ENCODE measurements at places on chromosomes 5 and 9.
A peak's percentile ranks its signal among the peaks of the same experiment; 100 is the strongest.

DNA sequence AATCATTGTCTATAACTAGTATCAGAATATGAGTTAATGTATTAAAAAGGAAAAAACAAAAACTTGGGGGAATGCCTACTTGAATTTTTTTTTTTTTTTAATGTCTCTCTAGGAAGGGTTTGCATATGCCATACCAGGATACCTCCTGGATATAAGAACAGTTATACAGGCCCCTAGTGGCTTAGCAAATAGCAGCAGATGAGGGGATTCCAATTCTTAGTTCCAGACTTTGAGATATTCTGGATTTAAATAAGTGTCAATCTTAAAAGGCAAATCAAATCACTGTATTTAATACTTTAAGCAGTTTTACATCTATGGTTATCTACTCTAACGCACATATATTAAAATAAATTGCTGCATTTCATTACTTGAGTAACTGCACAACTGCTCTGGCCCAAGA lies 1055.5 kb upstream of the DMAC1 start:
- DNase-seq = no peak

GRCh38 chr9:136075881-136076678 lies 19.0 kb downstream of the NACC2 start:
- no peak for DNase-seq

DNA sequence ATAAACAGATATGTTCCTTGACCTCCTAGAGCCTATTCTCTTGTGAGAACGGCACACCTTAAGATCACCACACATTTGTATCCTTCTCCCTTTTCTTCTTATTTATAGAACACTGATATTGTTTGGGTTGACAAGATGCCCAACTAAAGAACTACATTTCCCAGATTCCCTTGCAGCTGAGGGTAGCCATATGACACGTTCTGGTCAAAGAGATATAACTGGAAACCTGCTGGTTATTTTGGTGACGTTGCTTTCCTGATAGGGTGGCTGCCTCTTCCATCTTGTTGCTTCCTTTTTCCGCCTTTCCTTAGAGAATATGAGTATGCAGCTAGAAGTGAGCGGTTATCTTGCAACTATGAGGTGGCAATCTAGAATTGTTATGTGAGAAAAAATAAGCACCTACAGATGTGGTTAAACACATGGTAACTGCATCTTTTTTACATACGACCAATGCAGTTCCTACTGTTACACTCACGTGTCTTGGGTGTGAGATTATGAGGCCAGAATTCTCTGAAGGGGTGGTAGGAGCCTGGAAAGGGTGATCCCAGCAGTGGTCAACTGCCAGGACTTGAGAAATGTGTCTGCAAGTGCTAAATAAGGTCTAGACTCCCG lies 72.9 kb downstream of the SEC61B start:
- peak; percentile 27 for DNase-seq

DNA sequence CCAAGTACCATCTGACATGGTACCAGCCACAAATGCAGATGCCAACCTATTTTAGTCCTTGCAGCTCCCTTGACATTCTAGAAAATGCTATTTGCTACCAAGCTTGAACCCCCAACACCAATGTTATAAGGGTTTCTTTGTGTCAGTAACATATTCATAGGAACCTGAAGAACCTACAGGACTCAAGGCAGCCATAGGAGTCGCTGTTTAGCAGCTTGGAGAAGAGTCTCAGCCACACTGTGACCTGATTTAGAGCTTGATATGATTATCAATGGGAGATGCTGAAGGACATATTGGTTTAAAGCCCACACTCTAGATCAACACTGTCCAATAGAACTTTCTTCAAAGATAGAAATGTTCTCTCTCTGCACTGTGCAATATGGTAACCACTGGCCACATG lies 6.4 kb upstream of the ZFR start:
- DNase-seq = peak; percentile 19

DNA sequence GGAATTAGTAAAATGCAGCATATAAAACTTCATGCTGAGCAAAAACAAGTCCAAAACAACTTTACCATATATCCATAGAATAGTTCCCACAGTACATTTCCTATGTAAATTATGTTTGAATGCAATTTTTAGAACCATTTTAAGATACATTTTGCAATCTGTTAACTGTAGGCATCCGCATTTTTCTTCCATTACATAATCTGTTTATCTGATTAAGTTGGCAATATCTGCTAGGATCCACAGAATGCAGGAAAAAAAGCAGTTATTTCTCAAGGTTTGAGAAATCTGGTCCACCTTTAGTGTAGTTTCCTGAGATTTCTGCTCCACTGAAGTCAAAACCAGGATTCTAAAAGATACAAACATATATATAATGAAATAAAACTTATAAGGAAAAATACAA lies 6.2 kb downstream of the NUDCD2 start:
- DNase-seq = no peak

DNA sequence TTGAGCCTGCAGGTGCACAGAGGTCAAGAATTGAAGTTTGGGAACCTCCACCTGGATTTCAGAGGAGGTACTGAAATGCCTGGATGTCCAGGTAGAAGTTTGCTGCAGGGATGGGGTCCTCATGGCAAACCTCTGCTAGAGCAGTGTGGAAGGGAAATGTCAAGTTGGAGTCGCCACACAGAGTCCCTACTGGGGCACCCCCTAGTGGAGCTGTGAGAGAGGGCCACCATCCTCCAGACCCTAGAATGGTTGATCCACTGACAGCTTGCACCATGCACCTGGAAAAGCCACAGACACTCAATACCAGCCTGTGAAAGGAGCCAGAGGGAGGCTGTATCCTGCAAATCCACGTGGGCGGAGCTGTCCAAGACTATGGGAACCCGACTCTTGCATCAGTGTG lies 78.0 kb downstream of the GABRA1 start:
- DNase-seq = no peak

- DNase-seq = no peak
Observed at GRCh38 chr9:114558027-114558675, 29.4 kb upstream of the ATP6V1G1 start.

DNA sequence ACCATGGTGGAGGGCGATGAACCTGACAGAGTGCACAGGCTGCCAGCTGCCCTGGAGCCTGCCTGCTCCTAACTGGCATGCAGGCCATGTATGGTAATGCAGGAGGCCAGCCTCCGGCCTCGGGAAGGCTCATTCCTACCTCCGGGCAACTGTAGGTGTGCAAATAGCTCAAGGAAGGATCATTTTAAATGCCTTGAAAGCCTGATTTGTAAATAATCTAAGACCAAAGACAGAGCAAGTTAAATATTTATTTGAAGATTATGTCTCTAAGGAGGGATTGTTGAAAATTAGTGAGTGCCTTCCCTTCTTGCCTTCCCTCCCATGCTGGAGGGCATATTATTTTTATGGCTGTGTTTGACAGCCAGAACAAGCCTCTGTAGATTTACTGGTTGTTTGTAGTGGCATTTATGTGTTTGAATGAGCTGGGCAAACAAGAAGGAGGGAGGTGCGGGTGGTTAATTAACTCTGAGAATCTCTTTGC lies 285.7 kb upstream of the TUT7 start:
- DNase-seq = no peak

DNA sequence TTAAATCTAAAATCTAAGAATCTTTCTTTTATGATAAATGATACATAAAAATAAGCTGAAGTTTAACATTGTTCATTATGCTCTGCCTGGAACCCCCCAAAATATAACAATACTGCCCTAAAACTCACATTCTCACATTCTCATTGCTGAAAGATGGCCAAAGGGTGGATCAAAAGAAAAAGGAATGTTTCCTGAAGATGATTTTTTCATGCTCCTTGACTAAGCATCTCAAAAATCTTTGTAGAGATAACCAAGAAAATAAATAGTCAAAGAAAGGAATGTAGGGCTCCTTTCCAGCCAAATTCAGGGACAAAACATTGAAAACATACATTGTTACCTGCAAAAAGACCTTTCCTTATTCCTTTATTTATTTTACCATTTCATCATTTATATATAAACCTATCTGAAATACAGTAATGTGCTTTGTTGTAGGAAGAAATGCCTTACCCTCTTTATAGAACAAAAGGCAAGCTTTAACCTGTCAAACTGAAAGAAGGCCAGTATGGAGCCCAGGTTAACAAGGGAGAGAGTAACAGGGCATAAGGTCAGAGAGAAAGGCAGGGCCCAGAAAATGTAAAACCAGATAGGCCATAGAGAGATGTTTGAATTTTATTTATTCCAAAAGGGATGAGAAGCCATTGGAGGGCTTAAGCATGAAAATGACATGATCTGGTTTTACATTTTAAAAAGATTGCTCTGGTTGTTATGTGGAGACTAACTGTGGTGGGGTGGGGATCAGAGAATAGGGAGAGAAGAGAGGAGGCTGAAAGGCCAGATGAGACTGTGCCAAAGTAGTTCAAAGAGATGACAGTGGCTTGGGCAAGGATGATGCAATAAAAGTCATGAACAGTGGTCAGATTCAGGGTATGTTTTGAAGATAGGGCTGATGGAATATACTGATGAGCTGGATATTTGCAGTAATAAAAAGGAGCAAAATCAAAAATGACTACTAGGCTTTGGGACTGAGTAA lies 37.3 kb upstream of the CDK5RAP2 start:
- no peak for DNase-seq

GRCh38 chr5:151270599-151270998 lies 17.6 kb downstream of the GM2A start:
- no peak for DNase-seq

DNA sequence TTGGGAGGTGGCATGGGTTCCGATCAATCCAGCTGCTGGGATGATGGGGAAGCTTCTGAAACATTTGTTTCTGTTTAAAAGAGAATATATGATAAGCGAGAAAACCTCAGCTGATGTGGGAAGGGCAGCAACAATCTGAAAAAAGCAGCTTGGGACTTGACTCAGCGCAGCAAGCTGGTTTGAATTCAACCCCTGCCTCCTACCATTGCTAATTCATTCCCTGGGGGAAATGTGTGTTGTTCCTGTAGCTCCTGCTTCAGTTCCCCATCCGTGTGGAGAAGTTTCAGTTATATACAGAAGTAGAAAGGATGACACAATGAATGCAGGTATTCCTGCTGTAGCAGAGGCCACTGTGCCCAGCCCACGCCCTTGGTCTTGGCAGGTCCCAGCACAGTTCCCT lies 145.1 kb downstream of the NXNL2 start:
- no peak for DNase-seq

DNA sequence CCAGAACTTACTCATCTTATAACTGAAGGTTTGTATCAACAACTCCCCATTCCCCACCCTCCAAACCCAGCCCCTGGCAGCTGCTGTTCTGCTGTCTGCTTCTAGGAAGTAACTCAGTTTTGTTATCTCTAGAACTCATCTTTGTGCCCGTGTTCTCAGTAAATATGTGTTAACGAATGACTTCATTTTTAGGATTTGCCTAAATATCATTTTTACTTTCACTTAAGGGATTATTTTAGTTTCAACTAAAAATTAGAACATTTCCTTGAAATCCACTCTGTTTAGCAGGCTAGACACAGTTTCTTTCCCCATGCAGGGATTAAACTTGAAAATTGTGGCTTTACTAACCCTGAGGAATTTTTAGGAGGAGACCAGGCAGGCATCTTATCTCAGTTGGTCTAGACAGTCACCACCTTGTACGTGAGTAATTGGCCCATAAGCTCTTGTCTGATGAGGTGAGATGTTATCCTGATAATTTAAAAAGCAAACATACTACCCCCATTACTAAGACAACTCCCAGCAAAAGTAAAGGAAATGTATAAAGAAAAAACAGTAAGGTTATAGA lies 68.2 kb upstream of the TNFAIP8 start:
- no peak for DNase-seq

DNA sequence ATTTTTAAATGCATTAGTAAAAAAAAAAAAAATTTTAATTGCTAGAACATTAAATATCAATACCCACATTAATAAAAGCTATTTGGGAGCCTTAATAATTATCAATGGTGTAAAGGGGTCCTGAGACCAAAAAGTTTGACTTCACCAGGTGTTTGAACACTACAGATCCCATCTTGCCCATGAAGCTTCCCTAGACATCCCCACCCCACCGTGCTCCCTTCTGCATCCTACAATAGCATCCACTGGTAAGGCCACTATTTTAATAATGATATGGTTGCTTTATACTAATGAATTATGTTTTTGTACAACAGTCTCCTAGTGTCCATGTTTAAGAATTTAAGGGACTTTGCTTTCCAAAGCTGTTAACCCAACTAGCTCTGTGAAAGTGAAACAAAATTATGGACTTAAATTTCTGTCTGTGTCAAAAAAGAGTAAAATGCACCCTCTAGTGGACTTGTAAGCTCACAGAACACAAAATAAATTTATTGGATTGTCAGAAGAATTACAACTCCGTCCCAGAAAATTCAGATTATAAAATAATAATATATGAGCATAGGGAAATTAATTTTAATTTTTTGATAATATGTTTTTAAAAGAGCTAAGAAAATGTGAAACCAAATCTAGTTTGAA lies 76.0 kb downstream of the ARL15 start:
- DNase-seq = no peak

Measured in HCT116 (cell line).